Pancreas (tissue), 10 donors: ENCODE measurements at places on chromosomes 5 and 9. TPM values are rescaled to one million over a fixed set of nuclear protein-coding genes. Genes with fewer than 3 reads are reported as not detected.

SPINK7 gene
- not detected for total RNA-seq

TAS2R1 gene
- not detected for total RNA-seq

SNCAIP gene
- total RNA-seq, result 0.03 TPM

FYB1 gene
- total RNA-seq, result 16.9 TPM

TRPM6 gene
- total RNA-seq, result 0.59 TPM

CTNNAL1 gene
- 19.1 TPM for total RNA-seq

OR1Q1 gene
- total RNA-seq, result not detected

F12 gene
- total RNA-seq, result 2.2 TPM

DNA sequence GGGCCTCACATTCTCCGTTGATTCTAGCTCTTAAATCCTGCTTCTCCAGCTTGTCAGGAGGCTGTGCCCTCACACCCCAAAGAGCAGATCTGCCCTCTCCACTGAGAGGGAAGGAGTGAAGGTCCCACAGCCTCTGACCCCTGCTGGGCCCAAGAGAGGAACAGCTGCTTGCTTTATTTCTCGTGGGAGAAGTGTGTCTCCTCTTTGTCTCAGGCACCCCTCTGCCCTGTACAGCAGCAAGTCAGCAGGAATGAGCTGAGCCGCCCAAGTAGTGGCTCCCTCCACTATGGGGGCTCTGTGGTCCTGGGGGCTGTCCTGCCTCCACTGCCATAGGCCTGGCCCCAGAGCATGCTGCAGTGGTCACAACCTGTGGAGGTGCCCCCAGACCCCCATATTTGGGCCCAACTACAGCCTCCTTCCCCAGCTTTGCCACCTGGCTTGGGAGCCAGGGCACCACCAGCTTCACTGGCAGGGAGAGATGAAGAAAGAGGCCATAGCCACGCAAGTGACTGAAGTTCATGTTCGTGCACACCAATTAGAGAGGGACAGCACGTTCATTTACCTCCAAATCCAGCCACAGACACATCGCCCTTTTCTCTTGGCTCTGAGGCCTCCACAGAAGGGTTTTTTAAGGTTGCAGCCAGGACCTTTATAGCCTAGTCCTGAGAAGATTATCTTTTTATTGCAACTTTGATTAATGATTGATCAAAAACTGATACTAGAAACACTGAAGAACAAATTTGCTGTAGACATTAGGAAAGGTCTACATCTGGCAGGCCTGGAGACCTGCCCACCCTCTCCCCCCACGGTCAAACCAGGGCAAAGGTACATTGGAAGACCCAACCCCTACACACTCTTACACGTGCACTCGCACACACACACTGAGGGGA lies 27.5 kb downstream of the IRF1 start:
- no peaks in the 10 kb centered on the region for H3K36me3 ChIP-seq
- DNase-seq, result no peak
- H3K4me3 ChIP-seq, result no peak overlapping the region
- no peaks in the 10 kb centered on the region for H3K27me3 ChIP-seq
- H3K27ac ChIP-seq, result no peak overlapping the region

DNA sequence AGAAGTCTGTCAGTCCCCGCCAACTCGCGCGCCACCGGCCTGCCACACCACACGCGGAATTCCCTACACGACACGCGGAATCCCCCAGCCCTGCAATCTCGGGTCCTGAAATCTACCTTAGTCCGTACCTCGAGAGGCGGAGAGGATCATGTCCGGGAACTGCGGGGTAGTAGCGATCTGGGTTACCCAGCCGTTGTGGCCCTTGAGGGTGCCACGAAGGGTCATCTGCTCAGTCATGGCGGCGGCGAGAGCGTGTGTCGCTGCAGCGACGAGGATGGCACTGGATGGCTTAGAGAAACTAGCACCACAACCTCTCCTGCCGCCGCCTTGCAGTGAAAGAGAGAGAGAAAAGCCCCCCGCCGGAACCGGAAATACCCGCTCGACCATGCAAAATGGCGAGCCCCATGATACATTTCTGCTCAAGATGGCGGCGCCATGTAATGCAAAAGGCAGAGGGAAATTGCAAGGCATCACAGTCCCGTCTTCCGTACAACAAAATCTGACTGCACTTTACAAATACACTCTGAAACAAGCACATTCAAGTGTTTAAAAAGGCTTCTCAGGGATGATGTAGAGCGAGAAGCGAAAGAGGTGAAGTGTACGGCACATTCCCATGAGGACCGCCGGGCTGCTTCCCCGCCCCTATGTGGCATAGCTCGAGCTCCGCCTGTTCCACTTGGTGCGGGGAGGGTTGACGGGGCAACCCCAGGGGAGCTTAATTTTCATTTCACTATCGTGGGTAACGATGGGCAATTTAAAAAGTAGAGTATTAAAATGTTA lies at the start of gene RACK1:
RACK1 (minus strand) TSS at position 343 of the 780 bp plus-strand sequence; CDS start at position 237, 106 bp downstream.
- no peaks in the 10 kb centered on the region for H3K27me3 ChIP-seq
- H3K36me3 ChIP-seq, result peaks cover 2% of the 10 kb centered on the region

- no peak for DNase-seq
- no peak overlapping the region for H3K4me3 ChIP-seq
- H3K36me3 ChIP-seq, result no peaks in the 10 kb centered on the region
- no peak overlapping the region for H3K27ac ChIP-seq
- H3K27me3 ChIP-seq, result no peaks in the 10 kb centered on the region
Measured at GRCh38 chr9:1759771-1760300, 255.3 kb upstream of the SMARCA2 start.

- no peak overlapping the region for H3K4me3 ChIP-seq
- no peak overlapping the region for H3K27ac ChIP-seq
- H3K27me3 ChIP-seq, result no peaks in the 10 kb centered on the region
- no peaks in the 10 kb centered on the region for H3K36me3 ChIP-seq
- no peaks in the 10 kb centered on the region for H3K4me1 ChIP-seq
Measured at GRCh38 chr9:112868461-112868860, 22.2 kb downstream of the SLC46A2 start.

GRCh38 chr5:96790961-96791504 lies 16.7 kb downstream of the ERAP1 start:
- DNase-seq, result no peak
- H3K4me3 ChIP-seq, result no peak overlapping the region
- no peak overlapping the region for H3K27ac ChIP-seq
- peaks cover 37% of the 10 kb centered on the region for H3K36me3 ChIP-seq

GRCh38 chr9:89655990-89656657 lies 51.3 kb downstream of the GADD45G start:
- no peak overlapping the region for H3K4me3 ChIP-seq
- no peaks in the 10 kb centered on the region for H3K27me3 ChIP-seq
- peaks cover 22% of the 10 kb centered on the region for H3K4me1 ChIP-seq
- H3K36me3 ChIP-seq, result no peaks in the 10 kb centered on the region
- H3K27ac ChIP-seq, result no peak overlapping the region

DNA sequence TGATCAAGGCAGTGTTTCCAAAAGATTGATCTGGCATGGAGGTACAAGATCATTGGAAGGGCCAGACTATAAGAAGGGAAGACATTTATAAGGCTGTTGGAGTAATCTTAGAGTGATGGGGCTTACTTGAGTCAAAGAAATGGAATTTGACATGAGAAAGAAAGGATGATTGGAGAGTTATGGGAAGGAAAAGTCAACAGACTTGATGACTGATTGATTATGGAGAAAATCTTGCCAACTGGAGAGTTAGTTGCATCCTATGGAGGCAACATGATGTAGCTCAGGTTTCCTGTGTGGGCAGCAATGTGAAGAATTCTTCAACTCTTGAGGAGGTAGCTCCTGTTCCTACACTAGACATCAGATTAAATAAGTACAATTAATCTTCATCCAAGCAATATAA lies 10.9 kb upstream of the MAST4 start:
- no peak for DNase-seq
- H3K4me1 ChIP-seq, result no peaks in the 10 kb centered on the region
- H3K4me3 ChIP-seq, result no peak overlapping the region
- H3K27ac ChIP-seq, result no peak overlapping the region
- H3K36me3 ChIP-seq, result no peaks in the 10 kb centered on the region

DNA sequence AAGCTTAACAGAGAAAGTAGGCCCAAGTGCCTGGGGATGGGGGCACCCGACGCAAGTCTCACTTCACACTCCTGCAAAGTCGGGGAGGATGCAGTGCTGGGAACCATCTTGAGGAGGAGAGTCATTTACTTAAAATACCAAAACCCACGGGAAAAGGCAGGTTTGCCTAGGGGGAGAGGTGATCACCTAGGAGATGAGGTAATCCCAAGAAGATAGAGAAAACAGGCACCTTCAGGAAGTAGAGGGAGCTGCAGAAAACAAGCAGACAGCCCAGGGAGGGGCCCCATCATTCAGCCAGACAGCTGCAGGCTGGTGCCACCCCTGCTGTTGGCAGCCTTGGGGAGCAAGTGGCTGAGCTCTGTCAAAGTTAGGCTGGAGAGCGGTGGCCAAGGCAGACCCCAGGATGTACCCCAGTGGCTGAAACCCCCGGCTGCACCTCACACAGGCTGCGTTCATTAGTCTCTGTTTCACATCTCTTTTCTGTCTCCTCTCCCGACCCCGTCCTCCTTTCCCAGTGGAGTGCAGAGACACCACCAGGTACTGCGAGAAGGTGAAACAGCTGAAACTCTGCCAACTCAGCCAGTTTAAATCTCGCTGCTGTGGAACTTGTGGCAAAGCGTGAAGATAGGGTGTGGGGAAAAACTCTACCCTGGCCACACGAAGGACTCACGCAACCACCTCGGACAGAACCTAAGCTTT lies 124.9 kb downstream of the SAXO1 start:
- no peak overlapping the region for H3K27ac ChIP-seq
- H3K4me1 ChIP-seq, result no peaks in the 10 kb centered on the region
- H3K36me3 ChIP-seq, result no peaks in the 10 kb centered on the region
- H3K4me3 ChIP-seq, result no peak overlapping the region
- no peaks in the 10 kb centered on the region for H3K27me3 ChIP-seq

DNA sequence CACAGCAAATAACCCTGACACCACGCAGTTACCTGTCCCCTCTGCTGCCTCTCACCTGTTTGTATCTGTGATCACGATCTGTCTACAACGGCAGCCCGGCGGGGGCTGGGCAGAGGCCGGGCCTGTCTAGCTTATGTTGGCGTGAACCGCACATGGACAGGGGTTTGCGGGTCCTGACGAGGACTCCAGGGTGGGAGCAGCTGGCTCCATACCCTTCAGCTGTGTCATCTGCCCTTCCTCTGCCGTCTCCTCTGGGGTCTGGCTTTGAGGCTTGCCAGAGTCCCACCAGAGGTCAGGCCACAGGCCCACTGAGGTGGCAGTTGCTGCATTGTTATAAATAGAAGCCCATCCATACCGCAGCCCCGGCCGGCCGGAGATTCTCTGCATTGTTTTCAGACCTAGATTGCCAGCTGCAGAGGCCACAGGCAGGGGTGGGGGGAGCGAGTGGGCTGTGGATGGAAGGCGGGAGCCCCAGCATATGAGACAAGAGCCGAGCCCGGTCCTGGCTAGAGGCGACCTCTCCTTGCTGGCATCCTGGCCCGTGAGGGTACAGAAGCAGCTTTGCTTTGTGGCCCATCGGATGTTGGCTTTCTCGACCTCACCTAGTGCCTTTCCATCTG lies 37.8 kb downstream of the FAM78A start:
- H3K27me3 ChIP-seq, result no peaks in the 10 kb centered on the region
- no peak for DNase-seq
- H3K36me3 ChIP-seq, result peaks cover 15% of the 10 kb centered on the region
- H3K27ac ChIP-seq, result no peak overlapping the region
- peak overlapping the region; percentile 10 for H3K4me3 ChIP-seq
- H3K4me1 ChIP-seq, result peaks cover 5% of the 10 kb centered on the region

GRCh38 chr5:169202969-169203368 lies 98.0 kb downstream of the SLIT3 start:
- H3K27me3 ChIP-seq, result no peaks in the 10 kb centered on the region
- no peaks in the 10 kb centered on the region for H3K36me3 ChIP-seq
- no peaks in the 10 kb centered on the region for H3K4me1 ChIP-seq
- no peak overlapping the region for H3K27ac ChIP-seq

DNA sequence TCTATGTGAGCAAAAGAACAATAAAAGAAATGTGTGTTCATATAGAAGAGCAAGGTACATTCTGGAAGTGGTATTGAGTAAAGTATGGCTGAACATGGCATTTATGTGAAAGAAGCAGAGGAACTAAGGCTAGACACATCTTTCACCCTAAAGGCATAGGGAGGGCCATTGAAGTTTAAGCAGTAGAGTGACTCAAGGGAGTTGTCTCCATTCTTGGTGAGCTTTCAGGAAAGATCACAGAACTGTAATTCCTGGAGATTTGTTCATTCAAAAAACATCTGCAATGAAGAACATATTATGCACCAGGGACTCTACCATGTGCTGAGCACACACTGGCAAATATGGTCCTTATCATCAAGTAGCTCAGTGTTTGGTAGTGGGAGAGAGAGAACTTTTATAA lies 24.8 kb upstream of the HTR1A start:
- no peaks in the 10 kb centered on the region for H3K4me1 ChIP-seq
- DNase-seq, result no peak
- no peaks in the 10 kb centered on the region for H3K27me3 ChIP-seq
- no peaks in the 10 kb centered on the region for H3K36me3 ChIP-seq
- H3K4me3 ChIP-seq, result no peak overlapping the region

- no peaks in the 10 kb centered on the region for H3K27me3 ChIP-seq
- no peak overlapping the region for H3K4me3 ChIP-seq
- peaks cover 6% of the 10 kb centered on the region for H3K4me1 ChIP-seq
- no peaks in the 10 kb centered on the region for H3K36me3 ChIP-seq
- DNase-seq, result no peak
- H3K27ac ChIP-seq, result no peak overlapping the region
Measured at GRCh38 chr5:172828911-172829431, 5.1 kb upstream of the ERGIC1 start.

DNA sequence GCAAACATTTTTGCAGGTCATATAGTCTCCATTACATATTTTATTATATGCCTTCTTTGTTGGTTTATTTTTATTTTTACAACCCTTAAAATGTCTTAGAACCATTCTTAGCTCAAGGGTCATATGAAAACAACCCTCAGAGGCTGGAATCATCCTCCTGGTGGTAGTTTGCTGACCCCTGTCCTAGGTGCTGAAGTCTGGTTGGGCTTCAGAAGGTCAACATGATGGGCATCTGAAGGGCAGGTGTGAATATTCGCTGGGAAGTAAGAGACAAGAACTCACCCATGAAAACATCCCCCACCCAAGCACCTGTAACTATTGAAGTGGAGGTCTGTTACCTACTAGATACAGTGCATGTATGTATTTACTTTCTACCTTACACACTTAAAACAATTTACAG lies 75.4 kb downstream of the OSMR start:
- no peaks in the 10 kb centered on the region for H3K27me3 ChIP-seq
- H3K36me3 ChIP-seq, result no peaks in the 10 kb centered on the region
- peaks cover 7% of the 10 kb centered on the region for H3K4me1 ChIP-seq
- H3K27ac ChIP-seq, result no peak overlapping the region

DNA sequence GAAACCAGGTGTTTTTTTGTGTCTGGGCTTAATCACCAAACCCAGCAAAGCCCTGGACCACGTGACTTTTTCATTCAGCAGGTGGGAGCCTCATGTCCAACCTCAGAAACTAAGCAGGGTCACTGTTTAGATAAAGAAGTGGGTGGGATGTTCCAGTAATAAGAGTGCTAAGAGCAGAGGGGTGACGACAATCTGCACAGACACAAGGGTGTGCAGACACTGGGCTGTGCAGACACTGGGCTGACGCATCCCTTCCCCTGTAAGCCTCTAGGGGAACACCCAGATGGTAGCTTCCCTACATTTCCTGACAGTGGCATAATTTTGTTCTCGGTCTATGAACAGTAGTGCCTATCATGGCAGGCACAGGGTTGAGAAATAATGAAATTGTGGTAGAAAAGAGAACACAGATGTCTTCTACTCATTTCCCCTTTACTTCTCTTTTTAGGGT lies 85.1 kb downstream of the SAXO1 start:
- no peaks in the 10 kb centered on the region for H3K27me3 ChIP-seq
- DNase-seq, result no peak
- no peak overlapping the region for H3K4me3 ChIP-seq
- no peaks in the 10 kb centered on the region for H3K4me1 ChIP-seq
